Epithelial cell of proximal tubule (primary cell): ENCODE measurements at places on chromosomes 16 and 17.

DNA sequence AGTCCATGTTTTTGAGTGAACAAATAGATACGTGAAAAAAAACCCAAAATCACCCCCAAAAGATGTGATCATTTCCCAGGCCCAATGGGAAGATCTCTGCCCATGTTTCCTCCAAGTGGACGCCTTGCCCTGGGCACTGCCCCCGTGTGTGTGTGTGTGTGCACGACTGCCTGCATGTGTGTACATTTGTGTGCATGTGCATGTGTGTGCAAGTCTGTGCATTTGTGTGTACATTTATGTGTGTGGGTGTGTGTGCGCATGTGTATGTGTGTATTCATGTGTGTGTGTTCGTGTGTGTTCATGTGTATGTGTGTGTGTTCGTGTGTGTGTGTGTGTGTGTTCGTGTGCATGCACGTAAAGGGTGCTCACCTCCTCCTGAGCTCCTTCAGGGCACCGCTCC lies 16.8 kb upstream of the LRRC37A3 start:
- no peak for DNase-seq

DNA sequence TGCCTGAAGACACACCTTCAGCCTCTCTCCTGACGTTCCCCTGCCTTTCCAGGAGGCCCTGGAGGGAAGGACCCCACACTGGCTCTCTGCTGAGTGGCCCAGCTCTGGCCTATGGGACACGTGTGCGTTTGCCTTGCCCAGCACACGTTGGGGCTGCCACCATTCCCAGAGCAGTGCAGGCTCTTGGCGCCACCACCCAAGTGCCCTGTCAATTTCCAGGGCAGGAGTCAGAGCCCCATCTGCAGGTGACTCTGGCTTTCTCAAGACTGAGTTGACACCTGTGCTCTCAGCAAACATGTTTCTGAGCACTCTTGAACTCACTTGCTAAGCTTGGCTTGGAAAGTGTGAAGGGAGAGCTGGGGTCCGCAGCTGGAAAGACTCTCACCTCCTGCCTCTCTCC lies 4.7 kb upstream of the IRF8 start:
- no peak for DNase-seq

GRCh38 chr17:44053125-44053872 lies 13.2 kb downstream of the LSM12 start:
- DNase-seq = no peak

- DNase-seq = no peak
Observed at GRCh38 chr16:25192096-25192495, 24.7 kb upstream of the AQP8 start.

DNA sequence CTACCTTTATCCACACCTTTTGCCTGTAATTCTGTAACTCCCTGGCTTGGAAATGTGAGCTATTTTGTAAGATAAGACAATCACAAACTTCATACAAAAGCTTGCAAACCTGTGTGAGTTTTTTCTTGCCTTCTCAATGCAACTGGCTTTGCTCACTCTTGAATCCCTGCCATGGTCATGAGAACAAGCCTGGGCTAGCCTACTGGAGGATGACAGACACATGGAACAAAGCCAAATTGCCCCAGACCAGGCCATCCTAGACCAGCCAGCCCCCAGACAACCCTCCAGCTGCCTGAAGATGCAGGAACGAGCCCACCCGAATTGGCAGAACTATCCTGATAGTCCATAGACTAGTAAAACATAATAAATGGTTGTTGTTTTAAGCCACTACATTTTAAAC lies 466.6 kb upstream of the ERCC4 start:
- no peak for DNase-seq

- no peak for DNase-seq
Observed at GRCh38 chr16:77555126-77555525, 120.3 kb upstream of the ADAMTS18 start.

DNA sequence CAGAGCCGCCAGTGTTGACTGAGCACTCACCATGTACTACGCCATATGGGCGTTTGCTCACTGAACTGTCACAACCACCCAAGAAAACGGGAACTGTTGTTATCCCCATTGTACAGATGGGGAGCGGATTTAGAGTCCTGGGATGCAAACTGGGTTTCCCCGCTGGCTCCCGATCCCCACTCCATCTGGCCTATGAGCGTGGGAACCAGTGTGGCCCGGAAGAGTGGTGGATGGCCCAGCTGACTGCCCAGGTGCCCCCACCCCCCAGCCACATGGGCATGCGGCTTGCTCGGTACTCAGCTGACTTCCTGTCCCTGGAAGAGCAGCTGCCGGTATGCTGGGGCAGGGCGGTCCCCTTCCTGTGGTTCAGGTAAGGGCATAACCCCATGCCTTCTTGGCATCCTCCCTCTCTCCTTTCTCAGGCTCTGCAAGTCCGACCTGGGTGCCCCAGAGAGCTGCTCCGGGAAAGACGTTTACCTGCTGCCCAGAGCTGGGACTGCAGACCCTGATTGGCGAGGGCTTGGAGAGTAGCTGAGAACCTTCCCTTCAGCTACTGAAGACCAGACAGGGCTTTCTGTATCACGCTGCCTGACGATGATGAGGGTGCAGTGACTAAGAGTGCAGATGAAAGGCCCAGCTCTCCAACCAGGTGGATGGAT lies 16.2 kb downstream of the SOCS3 start:
- no peak for DNase-seq

DNA sequence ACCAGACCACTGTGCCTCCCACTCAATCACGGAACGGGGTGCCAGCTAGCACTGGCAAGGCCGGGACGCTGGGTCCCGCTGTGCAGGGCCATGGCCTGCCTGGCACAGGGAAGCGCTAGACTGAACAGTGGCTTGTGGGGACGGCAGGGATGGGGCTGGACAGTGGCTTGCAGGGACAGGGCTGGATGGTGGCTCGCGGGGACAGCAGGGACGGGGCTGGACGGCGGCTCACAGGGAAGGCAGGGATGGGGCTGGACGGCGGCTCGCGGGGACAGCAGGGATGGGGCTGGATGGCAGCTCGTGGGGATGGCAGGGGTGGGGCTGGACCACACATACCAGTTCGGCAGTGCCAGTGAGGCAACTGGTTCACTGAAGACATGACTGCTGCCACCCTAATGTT lies 32.6 kb downstream of the LMF1 start:
- no peak for DNase-seq

DNA sequence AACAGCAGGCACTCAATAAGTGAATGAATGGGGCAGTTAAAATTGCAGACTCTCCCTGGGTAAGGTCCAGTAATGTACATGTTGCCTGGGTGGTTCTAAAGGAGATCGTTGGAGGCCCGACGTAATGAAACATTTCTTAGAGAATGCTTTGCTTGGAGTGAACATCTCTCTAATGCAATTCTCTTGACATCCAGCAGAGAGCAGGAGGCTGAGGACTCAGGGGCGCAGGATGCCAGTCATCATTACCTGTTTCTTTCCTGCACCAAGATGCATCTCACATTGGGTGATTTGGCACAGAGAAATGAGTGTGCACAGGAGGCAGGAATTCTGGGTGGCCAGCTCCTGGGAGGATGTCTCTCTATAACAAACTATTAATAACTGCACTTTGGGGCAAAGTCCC lies 130.3 kb upstream of the RBBP6 start:
- DNase-seq = no peak

- no peak for DNase-seq
Observed at GRCh38 chr16:391885-392335, 5.1 kb upstream of the NME4 start.

DNA sequence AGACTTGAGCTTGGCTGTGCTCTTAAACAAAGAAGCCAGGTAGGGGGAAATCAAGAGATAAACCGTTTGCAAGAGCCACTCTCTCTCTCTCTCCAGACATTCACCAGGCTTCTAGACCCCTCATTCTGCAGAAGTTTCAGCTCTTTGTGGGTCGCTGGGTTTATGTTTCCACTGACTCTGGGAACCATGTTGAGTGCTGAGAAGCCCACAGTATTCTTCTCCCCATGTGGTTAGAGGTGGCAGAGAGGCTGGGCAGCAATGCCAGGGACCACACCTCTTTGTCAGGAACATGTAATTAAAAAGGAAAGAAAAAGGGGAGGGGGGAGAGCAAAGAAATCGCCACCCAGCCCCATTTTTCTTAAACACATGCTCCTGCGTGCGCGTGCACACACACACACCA lies 154.8 kb upstream of the SOX9 start:
- no peak for DNase-seq

GRCh38 chr16:1639282-1639681 lies 27.1 kb downstream of the CRAMP1 start:
- no peak for DNase-seq

GRCh38 chr16:11159282-11159681 lies 96.7 kb downstream of the SOCS1 start:
- DNase-seq = no peak

- DNase-seq = no peak
Observed at GRCh38 chr17:72268431-72268830, 147.6 kb downstream of the SOX9 start.

GRCh38 chr16:11380836-11381235 lies 35.6 kb downstream of the RMI2 start:
- no peak for DNase-seq
